CD4-positive, alpha-beta T cell treated with Interferon gamma for 1 hour (primary cell): ENCODE measurements at places on chromosomes 5 and 9.

GRCh38 chr5:101102506-101102905, 199.4 kb upstream of the ST8SIA4 start:
- DNase-seq, result no peak

DNA sequence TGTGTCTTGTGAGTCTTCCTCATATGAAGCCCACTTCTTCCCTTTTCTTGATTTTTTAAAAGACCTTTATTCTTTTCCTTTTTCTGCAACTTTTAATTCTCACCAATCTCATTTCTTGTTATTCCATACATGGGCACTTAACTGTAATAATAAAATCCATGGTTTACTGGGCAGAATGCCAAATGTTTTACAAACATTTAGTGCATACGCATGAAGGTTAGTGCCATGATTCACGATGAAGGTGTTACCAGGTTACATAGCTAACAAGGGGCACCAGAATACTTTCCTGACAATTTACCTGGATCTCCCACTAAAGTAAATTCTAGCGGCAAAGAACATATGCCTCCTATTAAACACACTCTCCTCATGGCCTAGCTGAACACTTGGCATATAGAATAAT, 28.5 kb downstream of the MAN2A1 start:
- no peak for DNase-seq

GRCh38 chr9:122095010-122095767, 2.1 kb upstream of the TTLL11 start:
- DNase-seq, result peak; percentile 30

DNA sequence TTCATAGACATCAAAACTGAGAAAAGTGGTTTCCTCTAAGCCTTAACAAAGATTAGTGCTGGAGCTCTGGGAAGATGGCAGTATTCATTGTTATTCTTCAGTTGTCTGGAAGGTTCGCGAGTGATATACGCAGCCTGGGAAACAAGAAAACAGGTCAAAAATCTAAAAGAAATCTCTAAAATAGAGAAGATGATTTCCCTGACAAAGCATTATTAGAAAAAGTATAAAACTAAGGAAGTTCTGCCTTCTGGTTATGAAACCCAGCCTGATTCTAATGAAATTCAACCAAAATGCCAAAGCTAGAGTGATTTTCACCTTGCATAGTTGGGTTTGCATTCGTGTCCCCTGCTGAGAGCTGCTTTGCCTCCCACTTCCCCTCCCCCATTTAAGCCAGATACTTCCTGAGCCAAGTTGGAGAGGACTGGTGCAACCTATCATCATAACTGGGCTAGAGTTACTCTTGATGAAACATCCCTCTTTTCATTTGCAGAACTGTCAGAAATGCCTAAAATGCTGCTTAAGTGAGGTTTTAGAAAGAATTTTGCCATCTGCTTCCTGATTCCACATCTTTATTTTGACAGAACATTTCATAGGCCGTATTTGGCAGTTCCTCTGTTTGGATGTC, 48.4 kb downstream of the NDFIP1 start:
- no peak for DNase-seq

DNA sequence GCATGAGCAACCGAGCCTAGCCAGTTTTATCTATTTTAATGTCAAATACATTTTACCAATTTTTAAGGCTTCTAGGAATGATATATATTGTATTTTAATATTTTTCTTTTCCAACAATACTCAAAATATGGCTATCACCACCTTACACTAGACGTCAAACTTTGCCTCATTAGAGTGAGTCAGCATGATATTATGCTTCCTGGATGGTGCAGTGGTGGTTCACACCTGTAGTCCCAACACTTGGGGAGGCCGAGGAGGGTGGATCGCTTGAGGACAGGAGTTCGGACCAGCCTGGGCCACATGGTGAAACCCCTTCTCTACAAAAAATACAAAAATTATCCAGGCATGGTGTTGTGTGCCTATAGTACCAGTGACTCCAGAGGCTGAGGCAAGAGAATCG, 7.3 kb upstream of the CDC14B start:
- no peak for DNase-seq

DNA sequence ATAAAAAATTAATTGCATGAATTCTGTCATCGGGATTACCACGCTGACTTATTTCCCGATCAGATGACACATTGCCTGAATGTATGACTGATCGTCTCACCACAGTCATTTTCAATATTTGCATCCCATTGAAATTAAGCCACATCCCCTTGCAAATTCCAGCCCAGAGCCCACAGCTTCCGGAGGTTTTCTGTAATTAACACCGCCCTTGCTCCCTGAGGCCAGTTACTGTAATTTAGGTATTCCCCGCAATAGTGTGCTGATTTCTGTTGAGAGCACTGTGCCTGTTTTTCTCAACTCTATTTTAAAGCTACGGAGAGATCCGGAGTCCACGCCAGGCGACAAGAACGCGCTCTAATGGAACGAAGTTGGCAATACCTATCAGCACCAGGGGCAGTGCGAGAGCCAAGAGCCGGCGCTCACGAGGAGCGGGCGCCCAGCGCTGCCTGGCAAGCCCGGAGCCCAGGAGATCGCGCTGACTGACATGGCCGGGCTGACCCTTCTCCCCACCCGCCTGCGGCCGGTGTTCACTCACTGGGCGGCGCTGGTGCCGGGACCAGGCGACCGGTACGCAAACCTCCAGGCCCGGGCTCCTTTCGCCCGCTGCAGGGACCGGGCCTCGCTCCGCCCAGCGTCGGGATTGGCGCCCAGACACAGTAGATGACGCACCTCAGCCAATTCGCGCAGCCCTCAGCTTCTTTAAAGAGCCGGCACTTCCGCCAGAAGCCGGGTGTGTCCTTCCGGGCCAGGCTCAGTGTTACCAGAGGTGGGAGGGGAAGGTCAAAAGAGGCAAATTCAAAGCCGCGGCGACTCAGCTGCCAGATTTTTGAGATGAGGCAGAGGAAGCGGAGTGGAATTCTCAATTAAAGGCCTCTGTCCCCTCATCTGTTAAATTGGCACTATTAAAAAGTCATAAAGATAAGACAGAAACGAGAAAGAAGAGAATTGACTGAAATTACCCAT, at the start of gene PLGRKT:
TSS of gene PLGRKT (minus strand) at position 672 of the 963 bp plus-strand sequence. CDS start 5,948 bp downstream, outside the sequence.
- peak; percentile 92 for DNase-seq

DNA sequence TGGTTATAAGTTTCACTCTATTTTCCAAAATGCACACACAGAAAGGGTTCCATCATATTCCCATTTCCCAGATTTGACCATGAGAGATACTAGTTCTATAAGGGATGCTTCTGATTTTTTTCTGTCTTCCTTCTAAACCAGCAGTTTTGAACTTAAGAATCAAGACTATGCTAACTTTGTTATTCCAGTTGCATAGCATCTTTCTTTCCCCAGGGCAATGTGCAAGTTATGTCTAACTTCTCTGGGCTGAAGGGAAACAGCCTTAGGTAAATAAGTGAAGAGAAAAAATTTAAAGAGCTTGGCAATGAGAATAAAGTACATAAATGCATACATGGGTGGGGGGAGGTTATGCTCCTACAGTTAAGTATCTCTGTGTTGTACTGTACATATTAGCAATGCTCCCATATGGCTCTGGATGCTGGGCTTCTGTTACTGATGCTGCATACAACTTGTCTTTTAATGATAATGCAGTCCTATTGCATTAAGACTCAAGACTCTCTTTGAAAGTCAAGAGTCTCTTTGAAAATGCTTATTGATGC, 125.8 kb upstream of the SLC12A2 start:
- no peak for DNase-seq

- no peak for DNase-seq
Measured at GRCh38 chr5:135131801-135132680, 98.0 kb upstream of the PITX1 start.

DNA sequence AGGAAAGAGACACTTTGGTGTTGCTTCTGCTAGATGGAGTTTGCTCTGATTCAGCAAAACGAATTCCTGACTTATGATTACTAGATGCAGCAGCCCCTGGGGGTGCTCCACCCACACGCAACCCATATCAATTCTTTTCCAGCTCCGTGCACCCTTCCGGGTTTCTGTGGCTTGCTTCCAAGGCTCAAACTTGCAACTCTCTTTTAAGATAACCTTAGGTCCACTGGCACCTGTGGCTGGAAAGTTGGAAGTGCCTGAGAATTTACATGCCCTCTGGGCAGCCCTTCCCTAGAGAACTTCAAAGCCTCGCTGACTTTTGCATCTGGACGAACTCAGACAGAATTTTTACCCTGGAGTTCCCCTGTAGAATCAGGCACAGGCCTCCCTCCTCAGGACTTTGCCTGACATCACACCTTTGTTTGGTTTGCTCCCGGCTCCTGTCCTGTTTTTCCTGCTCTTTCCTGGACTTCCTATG, 224.9 kb downstream of the SNX18 start:
- no peak for DNase-seq

DNA sequence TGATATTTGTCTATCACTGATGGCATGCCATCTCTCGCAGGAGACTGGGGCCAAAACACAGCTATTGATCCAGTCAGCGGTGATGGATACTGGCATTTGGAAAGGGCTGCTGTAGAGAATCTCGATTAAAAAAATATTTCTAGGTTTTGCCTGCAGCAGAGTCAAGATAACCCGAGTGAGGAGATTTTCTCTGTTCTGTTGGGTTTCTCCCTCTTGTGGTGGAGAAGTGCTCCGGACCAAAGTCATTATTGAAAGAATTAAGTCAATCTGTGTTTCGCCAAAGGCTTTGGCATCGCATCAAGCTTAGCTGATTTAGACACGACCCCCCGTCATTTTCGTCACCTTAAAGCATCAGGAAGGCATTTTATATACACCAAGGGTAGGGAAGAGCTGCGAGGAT, 97.1 kb upstream of the IRX2 start:
- no peak for DNase-seq

- no peak for DNase-seq
Measured at GRCh38 chr9:136172412-136173079, 32.4 kb downstream of the LHX3 start.

GRCh38 chr5:106510321-106510720, 1160.4 kb downstream of the EFNA5 start:
- no peak for DNase-seq
